T-cell (primary cell): ENCODE measurements at places on chromosomes 12 and 14.
A peak's percentile ranks its signal among the peaks of the same experiment; 100 is the strongest.

GRCh38 chr12:15208871-15209656 lies 12.2 kb downstream of the RERG start:
- DNase-seq: no peak

DNA sequence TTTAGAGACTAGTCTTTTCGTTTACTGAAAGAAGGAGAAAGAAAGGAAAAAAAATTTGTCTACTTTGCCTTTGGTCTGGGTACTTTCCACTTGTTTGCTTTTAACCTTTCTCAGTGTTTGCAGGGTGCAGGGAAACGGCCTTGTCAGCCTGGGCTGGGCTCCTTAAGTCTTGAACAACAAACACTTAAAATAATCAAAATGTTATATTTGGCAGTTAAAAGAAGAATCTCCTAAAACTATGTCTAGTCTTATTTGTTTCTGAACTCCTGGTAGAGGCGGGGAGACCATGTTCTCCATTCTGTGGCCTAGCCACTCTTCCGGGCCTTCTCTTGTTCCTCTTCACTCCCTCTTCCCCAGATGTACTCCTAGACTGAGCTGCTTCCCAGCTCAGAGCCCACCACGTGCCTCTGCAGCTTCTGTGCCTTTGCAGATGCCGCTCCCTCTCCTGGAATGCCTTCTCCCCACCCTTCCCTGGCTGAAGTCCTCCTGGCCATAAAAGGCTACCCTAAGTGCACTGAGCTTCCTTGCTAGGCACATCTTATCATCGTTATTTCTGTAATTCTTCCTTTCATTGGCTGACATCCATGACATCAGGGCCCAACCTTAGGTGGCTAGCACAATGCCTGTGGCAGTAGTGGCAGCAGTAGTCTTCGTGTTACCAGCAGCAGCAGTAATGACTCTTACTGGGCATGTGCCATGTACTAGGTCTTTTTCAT lies 432.9 kb downstream of the ZFP36L1 start:
- no peak for DNase-seq

GRCh38 chr12:14769466-14769968 lies 33.8 kb downstream of the WBP11 start:
- DNase-seq: no peak

- DNase-seq: no peak
These were observed 17.0 kb downstream of the DLST start for GRCh38 chr14:74898694-74899093.

DNA sequence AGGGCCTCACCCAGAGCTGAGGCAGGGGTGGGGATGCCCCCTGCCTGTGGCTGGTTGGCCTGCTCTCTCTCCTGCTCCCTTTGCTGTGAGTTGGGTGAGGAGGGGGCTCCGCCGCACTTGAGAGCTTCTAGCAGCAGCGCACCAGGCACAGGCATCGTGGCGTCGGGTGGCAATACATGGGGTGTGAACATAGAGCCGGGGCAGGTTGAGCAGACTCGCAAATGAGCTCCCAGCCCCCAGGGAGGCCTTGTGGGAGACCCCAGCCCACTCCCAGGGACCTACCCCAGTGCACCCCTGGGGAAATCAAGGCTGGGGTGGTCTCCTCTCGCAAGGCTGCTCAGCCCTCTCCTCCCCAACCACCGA lies 54.5 kb downstream of the KIF26A start:
- no peak for DNase-seq

- DNase-seq: no peak
These were observed 1046.9 kb downstream of the AACS start for GRCh38 chr12:126112141-126112540.

DNA sequence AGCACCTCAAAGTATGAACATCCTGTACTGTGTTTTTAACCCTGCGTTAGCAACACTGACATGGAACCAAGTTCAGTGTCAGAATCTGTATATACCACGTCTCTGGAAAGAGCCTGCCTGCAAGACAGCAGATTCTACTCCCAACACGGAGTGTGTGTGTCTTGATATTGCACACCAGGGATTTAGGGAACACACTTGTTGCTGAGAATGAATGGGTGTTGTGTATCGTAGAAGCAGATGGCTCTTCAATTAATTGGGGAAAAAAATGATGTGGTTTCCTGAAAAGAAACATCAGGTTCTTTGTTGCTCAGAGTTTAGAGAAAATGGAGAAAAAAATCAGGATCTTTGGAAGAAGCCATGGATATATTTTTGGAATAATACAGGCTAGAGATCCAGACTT lies 170.8 kb downstream of the EGLN3 start:
- DNase-seq: no peak

DNA sequence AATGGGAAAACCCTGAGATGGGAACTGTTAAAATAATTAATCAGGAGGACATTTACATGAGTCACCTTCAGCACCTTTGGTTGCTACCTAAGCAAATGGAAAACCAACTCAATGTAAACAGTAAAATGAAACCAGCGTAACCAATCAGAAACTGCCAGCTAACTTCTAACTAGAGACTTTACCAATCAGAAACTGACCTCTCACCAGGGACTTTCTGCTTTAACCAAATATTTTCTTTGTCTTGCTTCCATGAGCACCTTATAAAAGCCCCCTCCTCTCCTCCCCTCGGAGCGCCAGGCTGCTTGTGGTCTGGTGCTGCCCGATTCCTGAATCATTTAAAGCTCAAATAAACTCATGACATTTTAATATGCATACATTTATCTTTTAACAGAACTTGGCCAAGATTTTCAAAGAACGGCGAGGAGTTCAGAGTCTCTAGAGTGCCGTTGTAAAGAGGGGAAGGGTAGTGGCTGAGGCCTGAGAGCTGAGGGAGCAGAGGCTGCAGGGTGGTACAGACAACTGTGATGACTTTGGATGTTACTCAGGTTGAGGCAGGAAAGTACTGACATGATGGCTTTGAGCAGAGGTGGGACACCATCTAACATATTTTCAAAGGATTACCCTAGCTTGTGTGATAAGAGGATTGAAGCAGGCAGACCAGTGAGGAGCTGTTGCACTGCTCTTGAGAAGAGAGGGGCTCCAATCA lies 183.6 kb downstream of the CRADD start:
- DNase-seq: no peak

GRCh38 chr12:113102811-113103210 lies 32.8 kb downstream of the RASAL1 start:
- no peak for DNase-seq

DNA sequence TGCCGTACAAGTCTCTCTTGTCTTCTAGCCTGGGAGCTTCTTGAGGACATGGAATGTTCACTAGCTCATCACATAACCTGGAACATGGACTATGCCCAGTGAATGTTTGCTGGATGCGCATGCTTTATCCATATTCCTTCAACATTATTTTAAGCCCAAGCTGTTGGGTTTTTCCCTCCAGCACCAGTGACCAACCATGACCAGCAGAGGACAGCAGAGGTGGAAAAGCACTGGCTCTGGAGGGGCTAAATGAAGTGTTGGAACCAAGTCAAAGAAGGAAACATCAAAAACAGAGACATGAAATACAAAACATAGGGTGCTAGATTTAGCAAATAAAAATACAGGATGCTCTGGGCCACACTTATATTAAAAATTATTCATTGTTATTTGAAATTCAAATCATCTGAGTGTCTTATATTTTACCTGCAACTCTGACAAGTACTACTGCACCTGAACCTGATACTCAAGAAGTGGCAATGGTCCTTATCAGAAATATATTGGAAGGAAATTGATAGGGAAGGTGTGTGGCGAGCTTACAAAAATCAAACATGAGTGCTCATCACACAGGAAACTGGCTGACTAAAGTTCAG lies 23.1 kb upstream of the HELB start:
- peak; percentile 33 for DNase-seq

- DNase-seq: no peak
These were observed 340.4 kb downstream of the SLC6A15 start for GRCh38 chr12:84572196-84572595.

DNA sequence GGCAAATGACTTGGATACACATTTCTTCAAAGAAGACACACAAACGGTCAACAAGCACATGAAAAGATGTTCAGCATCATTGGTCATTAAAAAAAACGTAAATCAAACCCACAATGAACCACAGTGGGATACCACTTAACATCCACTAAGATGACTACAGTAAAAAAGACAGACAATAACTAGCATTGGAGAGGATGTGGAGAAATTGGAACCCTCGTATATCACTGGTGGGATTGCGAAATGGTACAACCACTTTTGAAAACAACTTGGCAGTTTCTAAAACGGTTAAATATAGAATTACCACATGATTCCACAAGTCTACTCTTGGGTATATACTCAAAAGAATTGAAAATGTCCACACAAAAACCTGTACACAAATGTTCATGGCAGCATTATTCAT lies 25.2 kb upstream of the PPFIBP1 start:
- DNase-seq: no peak

- no peak for DNase-seq
These were observed 37.3 kb downstream of the RFLNA start for GRCh38 chr12:124332058-124332672.

GRCh38 chr12:101862245-101862644 lies 15.1 kb upstream of the DRAM1 start:
- DNase-seq: no peak

DNA sequence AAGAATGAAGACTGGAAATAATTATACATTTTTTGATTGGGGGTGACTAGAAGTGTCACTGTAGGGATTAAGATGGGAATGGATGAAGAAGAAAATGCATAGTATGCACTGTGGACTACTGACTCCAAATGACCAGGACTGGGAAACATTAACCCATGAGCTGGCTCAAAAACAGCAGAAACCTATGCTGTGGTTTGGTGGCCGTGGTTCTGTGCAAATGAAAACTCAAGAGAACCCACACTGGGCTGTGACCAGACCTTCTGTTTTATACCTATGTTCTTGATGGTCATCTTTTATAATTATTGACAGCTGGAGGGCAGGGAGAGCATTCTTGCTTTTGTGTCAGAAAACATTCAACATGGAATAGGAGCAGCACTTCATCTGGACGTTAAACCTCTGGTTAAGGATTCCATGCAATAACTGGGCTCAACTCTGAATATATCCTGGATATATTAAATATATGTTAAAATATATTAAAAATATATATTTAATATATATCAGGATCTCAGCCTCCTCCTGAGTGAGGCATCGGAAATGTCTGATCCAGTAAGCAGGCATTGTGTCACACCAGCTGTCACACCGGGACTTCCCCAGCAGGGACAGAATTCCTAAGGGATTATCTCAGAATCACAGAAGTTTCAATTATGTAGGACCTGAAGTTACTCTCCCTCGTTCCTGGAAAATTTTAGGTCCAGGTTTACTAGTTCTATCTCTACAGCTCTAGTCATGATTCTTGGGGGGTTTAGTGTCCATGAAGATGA lies 48.5 kb downstream of the BBS10 start:
- DNase-seq: no peak

DNA sequence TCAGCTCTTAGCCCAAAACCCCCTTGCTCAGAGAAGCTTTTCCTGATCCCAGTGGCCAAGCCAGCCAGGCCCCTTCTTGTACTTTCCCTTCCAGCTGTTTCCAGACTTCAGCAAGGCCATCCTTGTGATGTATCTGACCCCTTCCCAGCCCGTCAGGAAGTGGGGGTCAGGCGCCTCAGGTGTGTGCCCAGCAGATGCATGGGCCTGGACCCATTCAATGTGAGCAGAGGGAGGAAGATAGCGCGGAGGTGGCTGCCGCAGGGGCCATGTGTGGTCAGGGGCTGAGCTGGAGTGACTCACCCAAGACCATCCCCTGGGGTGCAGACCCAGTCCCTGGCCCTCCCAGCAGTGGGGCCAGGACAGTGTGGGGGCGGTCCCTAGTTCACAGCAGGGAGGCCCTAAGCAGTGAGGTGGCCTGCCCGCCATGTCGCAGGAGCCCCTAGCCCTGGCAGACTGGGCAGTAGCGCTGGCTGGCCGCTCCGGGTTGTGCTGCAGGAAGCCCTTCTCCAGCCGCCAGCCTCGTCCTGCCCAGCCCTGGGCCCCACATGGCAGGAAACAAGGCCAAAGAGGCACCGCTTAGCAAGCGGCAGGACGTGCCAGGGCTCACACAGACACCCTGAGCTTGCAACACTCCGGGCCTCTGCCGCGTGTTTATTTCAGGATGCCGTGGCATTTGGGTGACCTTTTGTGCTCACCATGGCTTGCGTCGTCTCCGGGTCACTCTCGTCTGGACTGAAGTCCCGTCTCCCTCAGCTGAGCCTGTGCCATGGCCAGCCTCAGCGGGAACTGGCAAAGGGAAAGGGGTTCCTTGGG lies 12.0 kb downstream of the ADSS1 start:
- no peak for DNase-seq

- DNase-seq: no peak
These were observed 2.9 kb downstream of the RFX4 start for GRCh38 chr12:106585521-106586277.

DNA sequence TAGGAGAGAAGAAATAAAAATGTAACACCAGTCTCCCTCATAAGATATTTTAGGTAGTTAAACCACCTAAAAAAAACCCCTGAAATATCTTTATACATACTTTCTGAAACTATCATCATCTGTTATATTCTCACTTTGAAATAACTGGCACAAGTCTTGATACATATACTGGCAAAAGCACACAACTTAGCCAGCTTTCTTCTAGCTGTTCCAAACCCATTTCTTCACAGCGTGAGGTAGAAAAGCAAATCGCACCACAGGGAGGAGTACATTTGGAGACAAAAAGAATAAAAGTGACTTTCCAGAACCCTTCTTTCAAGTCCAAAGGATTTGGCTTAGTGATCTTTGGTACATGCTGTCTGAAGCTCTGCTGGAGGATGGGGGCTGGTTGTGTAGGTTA lies 78.5 kb downstream of the RERG start:
- no peak for DNase-seq

- no peak for DNase-seq
These were observed 454.5 kb downstream of the ADAMTS20 start for GRCh38 chr12:43097471-43097870.

DNA sequence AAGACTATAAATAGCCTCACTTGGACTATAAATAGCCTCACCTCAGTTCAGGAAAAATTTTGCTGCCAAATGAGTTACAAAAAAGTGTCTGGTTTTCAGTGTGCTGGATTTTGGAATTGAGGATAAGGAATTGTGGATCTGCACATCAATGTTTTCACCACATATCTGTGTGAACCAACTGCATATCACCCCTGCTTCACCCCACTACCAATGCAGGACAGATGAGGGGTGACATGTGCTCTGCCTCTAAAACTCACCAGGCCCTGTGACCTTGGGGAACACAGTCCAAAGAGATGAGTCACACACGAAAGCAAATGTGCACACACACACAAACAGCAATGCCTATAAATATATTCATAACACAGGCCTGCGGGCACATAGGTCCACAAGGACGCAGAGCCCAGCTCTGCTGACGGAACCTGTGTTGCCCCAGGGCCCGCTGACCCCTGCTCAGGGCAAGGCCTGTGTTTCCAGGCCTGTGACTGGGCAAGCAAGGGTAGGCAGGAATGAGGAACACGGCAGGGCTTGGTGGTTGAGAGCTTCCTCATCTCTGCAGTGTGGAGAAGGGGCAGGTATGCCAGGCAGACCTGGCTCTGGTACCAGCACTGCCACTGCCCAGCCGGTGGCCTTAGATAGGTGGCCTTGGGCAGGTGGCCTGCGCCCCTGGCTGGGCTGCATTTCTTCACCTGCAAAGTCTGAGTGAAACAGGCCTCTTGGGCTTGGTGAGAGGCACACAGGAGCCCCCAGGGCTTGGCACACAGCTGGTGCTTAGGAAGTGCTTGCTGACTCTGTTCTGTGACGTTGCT lies 82.4 kb downstream of the ARL6IP4 start:
- no peak for DNase-seq
